Stomach (tissue), 19 donors: ENCODE measurements at places on chromosomes 2 and 18. TPM values are rescaled to one million over a fixed set of nuclear protein-coding genes. Genes with fewer than 3 reads are reported as not detected.

- peak; percentile 63 for DNase-seq
- no peaks in the 10 kb centered on the region for H3K4me1 ChIP-seq
- H3K27me3 ChIP-seq: no peaks in the 10 kb centered on the region
- no peaks in the 10 kb centered on the region for H3K36me3 ChIP-seq
Measured at GRCh38 chr2:68287580-68288441, 31.9 kb downstream of the CNRIP1 start.

- no peak overlapping the region for H3K4me3 ChIP-seq
- H3K4me1 ChIP-seq: no peaks in the 10 kb centered on the region
Measured at GRCh38 chr18:70132999-70133398, 72.5 kb downstream of the RTTN start.

DNA sequence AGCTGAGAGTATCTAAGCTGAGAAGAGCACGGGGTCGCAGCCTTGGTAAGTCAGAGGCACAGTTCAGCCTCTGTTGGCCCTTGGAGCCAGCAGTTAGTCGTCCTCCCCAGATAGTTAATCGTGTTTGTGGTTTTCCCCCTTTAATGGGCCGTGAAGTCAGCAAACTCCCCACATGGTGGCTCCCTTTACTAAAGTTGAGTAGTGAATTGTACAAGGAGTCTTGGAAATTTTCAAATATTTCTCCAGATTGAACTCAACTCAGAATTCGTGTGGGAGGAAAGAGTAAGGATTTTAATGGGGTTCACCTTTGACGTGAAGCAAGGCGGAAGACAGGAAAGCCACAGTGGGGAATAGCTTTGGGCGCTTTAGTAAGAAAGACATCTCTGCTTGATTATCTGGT, 2.4 kb upstream of the ADCYAP1 start:
- no peak for DNase-seq
- peaks cover 22% of the 10 kb centered on the region for H3K4me1 ChIP-seq
- H3K27ac ChIP-seq: no peak overlapping the region
- no peak overlapping the region for H3K4me3 ChIP-seq
- peaks cover 33% of the 10 kb centered on the region for H3K27me3 ChIP-seq
- H3K36me3 ChIP-seq: no peaks in the 10 kb centered on the region

DNA sequence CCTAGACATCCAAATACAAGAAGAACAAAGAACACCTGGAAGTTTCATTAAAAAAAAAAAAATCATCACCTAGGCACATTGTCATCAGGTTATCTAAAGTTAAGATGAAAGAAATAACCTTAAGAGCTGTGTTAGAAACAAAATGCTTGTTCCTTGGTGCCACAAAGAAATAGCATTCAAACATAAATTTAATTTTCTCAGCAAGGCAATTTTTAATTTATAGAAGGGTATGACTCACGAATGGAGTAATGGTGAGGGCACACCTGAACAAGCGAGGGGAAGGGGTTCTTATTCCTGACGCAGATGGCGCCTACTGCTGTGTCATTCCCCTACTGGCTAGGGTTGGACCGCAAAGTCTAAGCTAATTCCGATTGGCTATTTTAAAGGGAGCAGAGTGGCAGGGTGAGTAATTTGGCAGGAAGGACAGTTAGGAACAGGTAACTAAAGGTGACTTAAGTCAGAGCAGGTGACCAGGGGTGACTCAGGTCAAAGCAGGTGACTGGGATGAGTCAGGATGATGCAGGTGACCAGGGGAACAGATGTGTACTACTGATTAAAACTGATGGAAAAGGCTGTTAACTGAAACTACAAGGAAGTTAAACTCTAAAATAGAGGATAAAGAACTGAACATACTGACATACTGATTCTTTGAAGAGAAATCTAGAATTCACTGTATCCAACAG, 30.0 kb upstream of the TWSG1 start:
- H3K36me3 ChIP-seq: no peaks in the 10 kb centered on the region
- no peak overlapping the region for H3K27ac ChIP-seq
- DNase-seq: no peak
- no peaks in the 10 kb centered on the region for H3K27me3 ChIP-seq

Gene MYO7B
- 155 TPM for total RNA-seq

DNA sequence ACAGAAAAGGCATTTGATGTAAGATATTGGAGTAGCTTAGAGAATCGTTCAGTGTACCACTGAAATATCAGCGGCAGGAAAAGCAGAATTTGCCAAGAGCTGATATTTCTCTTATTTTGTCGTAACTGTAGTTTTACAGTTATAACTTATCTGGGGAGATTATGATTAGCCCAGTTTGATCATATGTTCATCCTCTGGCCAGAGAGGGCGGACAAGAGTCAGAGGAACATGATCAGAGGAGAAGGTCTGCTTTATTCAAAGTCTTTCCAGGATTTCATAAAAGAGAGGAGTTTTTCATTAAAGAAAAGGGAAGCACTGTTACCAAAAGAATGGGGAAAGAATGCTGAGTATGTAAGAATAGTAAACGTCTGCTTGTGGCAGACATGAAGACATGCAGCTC, 1655.6 kb downstream of the DPP10 start:
- H3K4me3 ChIP-seq: no peak overlapping the region
- H3K27ac ChIP-seq: no peak overlapping the region
- H3K27me3 ChIP-seq: no peaks in the 10 kb centered on the region
- no peak for DNase-seq
- no peaks in the 10 kb centered on the region for H3K36me3 ChIP-seq
- H3K4me1 ChIP-seq: no peaks in the 10 kb centered on the region

Gene GPBAR1
- 4.6 TPM for total RNA-seq

DNA sequence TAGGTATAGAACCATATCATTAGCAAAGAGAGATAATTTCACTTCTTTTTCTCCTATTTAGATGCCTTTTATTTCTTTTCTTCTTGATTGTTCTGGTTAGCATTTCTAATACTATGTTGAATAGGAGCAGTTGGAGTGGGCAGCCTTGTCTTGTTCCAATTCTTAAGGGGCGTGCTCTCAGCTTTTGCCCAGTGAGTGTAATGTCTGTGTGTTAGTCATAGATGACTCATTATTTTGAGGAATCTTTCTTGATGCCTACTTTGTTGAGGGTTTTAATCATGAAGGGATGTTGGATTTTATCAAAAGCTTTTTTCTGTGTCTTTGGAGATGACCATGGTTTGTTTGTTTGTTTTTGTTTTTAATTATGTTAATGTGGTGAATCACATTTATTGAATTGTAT, 1453.1 kb upstream of the SLC39A10 start:
- H3K4me1 ChIP-seq: no peaks in the 10 kb centered on the region
- no peak overlapping the region for H3K27ac ChIP-seq
- H3K27me3 ChIP-seq: no peaks in the 10 kb centered on the region
- no peaks in the 10 kb centered on the region for H3K36me3 ChIP-seq
- no peak overlapping the region for H3K4me3 ChIP-seq

Gene SMIM21
- not detected for total RNA-seq

Gene PRR30
- not detected for total RNA-seq

- H3K4me1 ChIP-seq: no peaks in the 10 kb centered on the region
- H3K4me3 ChIP-seq: no peak overlapping the region
- no peak overlapping the region for H3K27ac ChIP-seq
- H3K36me3 ChIP-seq: no peaks in the 10 kb centered on the region
- DNase-seq: peak; percentile 3
Measured at GRCh38 chr2:34738691-34739090, 1139.6 kb upstream of the FAM98A start.

DNA sequence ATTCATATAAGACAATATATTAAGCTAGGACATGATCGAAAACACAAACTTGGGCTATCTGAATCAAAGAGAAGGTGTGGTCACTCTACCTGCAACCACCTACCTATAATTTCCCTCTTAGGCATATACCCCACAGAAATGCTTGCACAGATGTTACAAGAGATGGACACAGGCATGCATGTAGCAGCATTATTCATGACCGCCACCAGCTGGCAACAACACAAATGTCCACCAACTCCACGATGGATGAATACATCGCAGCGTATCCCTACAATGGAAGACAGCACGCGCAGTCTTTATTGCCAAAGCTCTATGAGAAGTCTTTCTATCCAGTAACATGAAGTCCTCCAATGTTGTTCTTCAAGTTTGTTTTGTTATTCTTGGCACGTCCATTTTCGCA, 90.8 kb downstream of the ARL4C start:
- H3K27me3 ChIP-seq: no peaks in the 10 kb centered on the region
- no peak overlapping the region for H3K27ac ChIP-seq
- H3K4me3 ChIP-seq: no peak overlapping the region
- no peak for DNase-seq
- H3K4me1 ChIP-seq: no peaks in the 10 kb centered on the region
- H3K36me3 ChIP-seq: no peaks in the 10 kb centered on the region

DNA sequence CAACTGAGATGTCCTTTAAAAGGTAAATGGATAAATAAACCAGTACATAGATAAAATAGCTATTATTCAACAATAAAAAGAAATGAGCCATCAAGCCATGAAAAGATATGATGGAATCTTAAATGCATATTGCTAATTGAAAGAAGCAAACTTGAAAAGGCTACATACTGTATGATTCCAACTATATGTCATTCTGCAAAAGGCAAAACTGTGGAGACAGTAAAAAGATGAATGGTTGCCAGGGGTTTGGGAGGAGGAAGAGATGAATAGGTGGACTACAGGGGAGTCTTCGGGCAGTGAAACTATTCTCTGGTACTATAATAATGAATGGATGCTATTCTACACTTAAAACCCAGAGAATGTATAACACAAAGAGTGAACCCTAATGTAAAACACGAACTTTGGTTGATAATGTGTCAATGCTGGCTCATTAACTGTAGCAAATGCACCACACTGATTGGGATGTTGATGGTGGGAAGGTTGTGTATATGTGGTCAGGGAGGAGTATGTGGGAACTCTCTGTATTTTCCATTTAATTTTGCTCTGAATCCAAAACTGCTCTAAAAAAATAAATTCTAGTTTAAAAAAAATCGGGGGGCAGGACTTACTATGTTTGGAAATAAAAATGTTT, 73.7 kb upstream of the MYCN start:
- H3K27ac ChIP-seq: no peak overlapping the region
- DNase-seq: no peak
- no peaks in the 10 kb centered on the region for H3K36me3 ChIP-seq
- H3K27me3 ChIP-seq: no peaks in the 10 kb centered on the region
- no peaks in the 10 kb centered on the region for H3K4me1 ChIP-seq

DNA sequence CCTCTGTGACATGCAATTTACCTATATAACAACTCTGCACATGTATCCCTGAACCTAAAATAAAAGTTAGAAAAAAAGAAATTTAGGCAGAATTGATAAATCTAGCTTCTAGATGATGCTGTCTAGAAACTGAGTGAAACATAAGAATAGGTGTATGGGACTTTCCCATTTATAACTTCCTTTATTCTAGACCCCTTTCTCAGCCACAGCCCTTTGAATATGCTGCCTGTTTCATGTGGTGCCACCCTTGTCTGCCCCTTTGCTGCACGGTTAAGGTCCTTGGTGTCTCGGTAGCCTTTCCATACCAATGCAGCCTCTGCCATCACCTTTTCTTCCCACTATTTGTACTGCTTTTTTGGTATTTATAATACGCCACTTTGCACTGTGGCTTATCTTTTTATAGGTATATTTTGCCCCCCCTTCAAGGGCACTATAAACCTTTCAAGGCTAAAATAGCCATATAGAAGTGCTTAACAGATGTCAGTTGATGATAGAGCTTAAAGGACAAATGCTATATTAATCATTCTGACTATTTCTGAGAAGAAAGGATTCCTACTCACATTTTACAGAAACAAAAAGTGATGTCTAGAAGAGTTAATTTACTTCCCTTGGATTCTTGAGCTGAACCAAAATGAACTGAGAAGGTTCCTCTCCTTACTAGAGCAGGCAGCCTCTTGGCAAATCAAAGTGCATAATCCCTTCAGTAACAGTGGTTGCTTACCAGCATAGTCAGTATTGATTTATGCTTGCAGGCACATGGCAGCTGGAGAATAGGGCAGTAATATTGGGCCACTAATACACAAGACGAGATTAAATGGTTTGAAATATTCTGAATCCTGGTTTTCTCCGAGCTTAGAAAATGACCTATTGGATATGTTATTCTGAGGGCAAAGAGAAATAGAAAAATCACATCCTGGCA, 88.1 kb upstream of the CYP26B1 start:
- no peaks in the 10 kb centered on the region for H3K27me3 ChIP-seq
- no peaks in the 10 kb centered on the region for H3K36me3 ChIP-seq
- no peak overlapping the region for H3K4me3 ChIP-seq
- H3K4me1 ChIP-seq: peaks cover 7% of the 10 kb centered on the region
- no peak for DNase-seq
- no peak overlapping the region for H3K27ac ChIP-seq

GRCh38 chr18:55012008-55012407, 52.7 kb upstream of the CCDC68 start:
- no peak overlapping the region for H3K4me3 ChIP-seq
- no peak overlapping the region for H3K27ac ChIP-seq
- no peaks in the 10 kb centered on the region for H3K4me1 ChIP-seq
- H3K27me3 ChIP-seq: no peaks in the 10 kb centered on the region
- DNase-seq: no peak

Gene UGT1A5
- total RNA-seq: 1.7 TPM

Gene DCDC2C
- total RNA-seq: not detected

Gene TET3
- total RNA-seq: 22.3 TPM

- no peaks in the 10 kb centered on the region for H3K27me3 ChIP-seq
- H3K27ac ChIP-seq: no peak overlapping the region
- H3K4me1 ChIP-seq: peaks cover 5% of the 10 kb centered on the region
- H3K4me3 ChIP-seq: no peak overlapping the region
Measured at GRCh38 chr2:173884025-173884802, 81.0 kb downstream of the SP3 start.

Gene SLC20A1
- 63.8 TPM for total RNA-seq

DNA sequence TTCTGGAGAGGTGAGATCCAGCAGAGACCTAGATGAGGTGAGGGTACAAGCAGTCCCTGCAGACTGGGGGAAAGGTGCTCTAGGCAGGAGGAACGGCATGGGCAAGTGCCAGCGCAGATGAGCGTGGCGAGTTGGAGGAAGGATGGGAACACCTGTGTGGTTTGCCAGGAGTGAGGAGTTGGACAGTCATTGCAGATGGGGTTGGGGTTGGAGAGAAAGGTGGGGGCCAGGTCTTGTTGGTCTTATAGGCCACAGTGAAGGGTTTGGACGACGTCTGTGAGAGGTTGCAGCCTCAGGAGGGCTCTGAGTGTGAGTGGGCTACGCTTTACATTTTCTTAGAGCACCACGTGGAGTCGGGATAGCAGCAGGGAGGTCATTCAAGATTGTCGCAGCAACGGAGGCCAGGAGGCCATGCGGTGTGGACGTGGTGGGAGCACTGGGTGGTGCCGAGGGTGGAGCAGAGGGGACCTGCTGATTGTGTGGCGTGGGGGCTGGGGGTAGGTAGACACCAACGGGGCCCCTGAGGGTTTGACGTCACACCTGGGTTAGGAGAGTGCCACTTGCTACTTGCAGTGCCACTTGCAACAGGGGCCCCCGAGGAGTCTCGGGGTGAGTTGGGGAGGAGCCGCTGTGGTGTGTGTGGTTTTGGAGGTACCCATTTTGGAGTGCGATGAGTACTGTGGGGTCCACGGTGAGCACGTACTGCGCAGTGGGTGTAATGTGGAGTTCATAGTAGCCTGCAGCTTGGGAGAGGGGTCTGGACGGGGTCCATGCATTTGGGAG, 66.2 kb downstream of the LPIN1 start:
- DNase-seq: no peak
- no peaks in the 10 kb centered on the region for H3K27me3 ChIP-seq
- H3K4me3 ChIP-seq: no peak overlapping the region
- H3K36me3 ChIP-seq: peaks cover 88% of the 10 kb centered on the region
- H3K27ac ChIP-seq: no peak overlapping the region

Gene CCDC148
- 1.3 TPM for total RNA-seq

- no peaks in the 10 kb centered on the region for H3K27me3 ChIP-seq
- peaks cover 14% of the 10 kb centered on the region for H3K36me3 ChIP-seq
- no peak for DNase-seq
- no peak overlapping the region for H3K4me3 ChIP-seq
- no peaks in the 10 kb centered on the region for H3K4me1 ChIP-seq
- H3K27ac ChIP-seq: no peak overlapping the region
Measured at GRCh38 chr2:241112592-241112991, 10.5 kb upstream of the MTERF4 start.

Gene CCDC74B
- total RNA-seq: 0.89 TPM

Gene BMP10
- total RNA-seq: not detected
